ENCODE measurements at places on chromosomes 7 and 10.

GRCh38 chr10:3606309-3606708, 178.7 kb downstream of the KLF6 start:
- DNase-seq: no peak

- no peak for DNase-seq
These were observed 55.3 kb downstream of the PPP1R9A start for GRCh38 chr7:94962661-94963060.

- no peak for DNase-seq
These were observed 357.4 kb downstream of the ABCA13 start for GRCh38 chr7:48528646-48529045.

DNA sequence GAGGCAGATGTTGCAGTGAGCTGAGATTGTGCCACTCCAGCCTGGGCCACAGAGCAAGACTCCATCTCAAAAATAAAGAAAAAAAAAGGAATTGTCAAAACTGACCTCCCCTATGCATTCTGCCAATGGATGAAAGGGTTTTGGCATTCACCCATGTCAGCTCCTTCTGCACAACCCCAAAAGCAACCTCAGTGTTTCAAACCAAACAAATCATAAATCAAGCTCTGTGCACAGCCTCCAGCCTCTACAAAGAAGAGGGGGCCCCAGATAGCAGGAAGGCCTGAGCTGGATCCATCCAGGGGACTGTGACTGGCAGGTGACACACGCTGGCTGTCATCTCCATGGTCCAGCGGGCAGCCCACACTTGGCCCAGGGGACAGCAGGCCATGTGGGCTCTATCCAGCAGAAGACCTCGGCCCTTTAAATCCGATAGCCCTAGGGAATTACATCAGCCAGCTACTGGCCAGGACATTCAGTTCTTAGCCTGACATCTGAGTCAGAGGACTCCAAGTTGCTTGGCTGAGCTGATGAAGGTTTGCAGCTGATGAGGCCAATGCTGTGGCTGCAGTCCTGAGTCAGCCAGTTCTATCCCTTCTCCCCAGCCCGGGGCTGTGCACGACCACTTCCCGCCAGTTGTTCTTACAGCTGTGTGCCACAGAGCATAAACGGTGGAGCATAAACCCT, 52.0 kb upstream of the FIGNL1 start:
- peak; percentile 90 for DNase-seq

- DNase-seq: no peak
These were observed 5.3 kb downstream of the FAM24A start for GRCh38 chr10:122915700-122916099.

DNA sequence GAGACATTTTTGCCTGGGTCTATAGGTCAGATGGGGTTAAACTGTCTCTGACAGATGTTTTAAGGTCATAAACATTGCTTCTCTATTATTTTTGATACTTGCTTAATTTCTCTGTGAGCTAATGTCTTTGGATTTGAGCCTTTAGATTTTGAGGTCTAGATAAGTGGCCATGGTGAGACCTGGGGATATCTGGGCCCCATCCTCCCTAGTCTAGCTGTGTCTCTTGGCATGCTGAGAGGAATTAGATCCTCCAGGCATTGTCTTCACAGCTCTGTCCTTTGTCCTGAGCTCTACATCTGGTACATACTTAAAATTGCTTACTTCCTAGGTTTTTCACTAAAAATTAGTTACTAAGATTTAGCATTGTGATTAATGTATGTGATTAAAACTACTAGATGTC, 265.0 kb upstream of the NPSR1 start:
- DNase-seq: no peak

DNA sequence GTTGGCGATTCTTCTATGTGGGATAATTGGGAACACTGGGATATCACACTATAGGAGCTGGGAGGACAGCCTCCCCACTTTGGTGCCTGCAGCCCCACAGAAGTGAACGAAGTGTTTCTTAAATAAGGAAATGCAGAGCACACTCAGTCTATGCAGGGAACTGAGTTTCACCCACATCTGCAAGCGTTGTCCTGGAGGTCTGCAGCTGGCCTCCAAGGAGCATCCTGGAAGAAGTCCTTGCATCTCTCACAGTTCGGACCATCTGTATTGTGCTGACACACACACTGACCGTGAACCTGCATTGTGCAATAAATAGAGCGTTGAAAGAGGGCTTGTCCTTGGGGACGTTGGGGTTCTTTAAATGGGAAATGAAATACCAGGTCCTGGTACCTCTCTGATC, 25.8 kb downstream of the LAMB4 start:
- no peak for DNase-seq

GRCh38 chr10:5538892-5539651, 14.3 kb downstream of the CALML3 start:
- DNase-seq: no peak

DNA sequence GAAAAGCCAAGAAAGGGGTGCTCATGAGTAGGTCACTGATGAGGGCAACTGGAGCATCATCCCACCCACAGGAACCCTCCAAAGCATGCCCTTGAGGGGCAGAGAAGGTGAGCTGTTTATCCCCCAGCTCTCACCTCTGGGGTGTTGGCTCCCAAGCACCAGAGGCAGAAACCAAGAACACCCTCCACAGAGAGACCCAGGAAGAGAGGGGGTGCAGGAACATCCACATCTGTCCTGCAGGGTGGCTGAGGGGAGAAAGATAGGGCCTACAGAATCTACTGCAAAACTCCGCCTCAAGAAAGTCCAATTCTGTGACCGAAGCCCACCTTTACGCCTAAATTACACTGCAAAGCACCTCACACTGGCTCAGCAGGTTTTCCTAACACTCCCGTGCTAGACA, 40.1 kb downstream of the GPAM start:
- DNase-seq: no peak

- DNase-seq: no peak
These were observed 3.0 kb downstream of the NEUROG3 start for GRCh38 chr10:69570050-69570816.

DNA sequence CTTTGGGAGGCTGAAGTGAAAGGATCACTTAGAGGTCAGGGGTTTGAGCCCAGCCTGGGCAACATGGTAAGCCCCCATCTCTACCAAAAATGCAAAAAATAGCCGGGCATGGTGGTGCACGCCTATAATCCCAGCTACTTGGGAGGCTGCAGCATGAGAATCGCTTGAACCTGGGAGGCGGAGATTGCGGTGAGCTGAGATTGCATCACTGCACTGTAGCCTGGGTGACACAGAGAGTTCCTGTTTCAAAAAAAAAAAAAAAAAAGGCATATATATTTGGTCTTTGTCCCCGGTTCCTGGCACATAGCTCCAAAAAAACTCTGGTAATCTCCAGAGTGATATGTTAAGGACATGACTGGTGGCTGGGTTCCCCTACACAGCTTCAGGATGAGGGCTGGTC, 147.3 kb downstream of the SEC23IP start:
- no peak for DNase-seq

GRCh38 chr7:104779888-104780287, 234.1 kb upstream of the KMT2E start:
- no peak for DNase-seq

DNA sequence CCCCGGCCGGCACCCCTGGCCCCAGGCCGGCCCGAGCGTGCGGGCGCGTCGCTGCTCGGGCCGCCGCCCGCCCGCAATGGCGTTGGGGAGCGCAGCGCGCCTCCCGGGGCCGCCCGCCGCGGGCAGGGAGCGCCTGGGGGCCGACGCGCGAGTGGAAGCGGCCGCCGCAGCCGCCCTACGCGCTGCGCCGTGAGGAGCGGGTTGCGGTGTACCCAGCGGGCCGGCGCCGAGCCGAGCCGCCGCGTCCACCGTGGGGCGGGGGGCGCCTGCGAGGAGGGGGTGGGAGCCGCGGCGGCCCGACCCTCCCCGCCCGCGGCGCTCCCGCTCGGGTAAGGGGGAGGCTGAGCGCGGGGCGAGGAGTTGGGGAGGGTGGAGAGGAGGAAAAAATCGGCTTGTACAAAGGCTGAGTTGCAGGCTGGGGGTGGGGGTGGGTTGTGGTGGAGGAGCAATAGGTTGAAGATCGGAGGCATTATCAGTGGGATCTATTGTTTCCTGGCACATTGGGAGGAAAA, 473 bp downstream of the PPP1R9A start:
- DNase-seq: peak; percentile 23

DNA sequence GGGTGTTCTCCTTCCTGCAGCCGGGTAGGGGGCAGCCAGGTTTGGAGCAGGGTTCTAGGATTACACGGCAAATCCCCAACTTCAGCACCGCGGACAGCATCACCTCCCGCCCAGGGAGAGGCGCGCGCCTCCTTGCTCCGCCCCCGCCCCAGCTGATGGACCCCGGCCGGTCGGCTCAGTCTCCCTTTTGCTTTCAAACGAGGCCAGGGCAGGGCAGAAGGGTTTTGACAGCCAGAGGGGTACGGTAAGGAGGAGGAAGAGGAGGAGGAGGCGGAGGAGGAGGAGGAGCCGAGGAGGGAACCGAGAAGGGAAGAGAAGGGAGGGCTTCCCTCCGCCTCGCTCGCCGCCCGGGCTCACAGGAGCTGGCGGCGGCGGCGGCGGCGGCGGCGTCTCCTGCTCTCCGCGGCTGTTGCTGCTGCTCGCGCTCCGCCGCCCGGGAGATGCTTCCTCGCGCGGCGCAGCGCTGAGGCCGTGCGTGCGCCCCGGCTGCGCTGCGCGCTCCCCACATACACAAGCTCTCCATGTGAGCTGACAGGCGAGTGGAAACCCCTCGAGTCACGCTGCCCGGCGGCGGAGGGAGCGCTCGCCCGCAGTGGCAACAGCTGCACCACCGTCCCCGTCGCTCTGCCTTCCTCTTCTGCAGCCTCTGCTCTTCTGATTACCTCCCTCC, 615 bp upstream of the CNTNAP2 start:
- DNase-seq: peak; percentile 46

DNA sequence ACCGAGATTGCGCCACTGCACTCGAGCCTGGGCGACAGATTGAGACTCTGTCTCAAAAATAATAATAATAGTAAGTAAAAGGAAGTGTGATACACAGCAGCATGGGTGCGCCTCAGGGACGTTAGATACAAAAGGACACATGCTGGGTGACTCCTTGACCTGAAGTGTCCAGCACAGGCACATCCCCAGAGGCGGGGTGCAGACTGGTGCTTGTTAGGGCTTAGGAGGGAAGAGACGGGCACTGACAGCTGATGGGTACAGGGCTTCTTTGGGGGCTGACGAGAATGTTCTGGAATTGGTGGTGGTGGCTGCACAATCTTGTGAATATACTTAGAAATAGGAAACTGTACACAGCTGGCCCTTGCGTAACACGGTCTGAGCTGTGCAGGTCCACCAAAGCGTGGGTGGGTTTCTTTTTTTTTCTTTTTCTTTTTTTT, 61.8 kb upstream of the DNAJB6 start:
- DNase-seq: no peak

DNA sequence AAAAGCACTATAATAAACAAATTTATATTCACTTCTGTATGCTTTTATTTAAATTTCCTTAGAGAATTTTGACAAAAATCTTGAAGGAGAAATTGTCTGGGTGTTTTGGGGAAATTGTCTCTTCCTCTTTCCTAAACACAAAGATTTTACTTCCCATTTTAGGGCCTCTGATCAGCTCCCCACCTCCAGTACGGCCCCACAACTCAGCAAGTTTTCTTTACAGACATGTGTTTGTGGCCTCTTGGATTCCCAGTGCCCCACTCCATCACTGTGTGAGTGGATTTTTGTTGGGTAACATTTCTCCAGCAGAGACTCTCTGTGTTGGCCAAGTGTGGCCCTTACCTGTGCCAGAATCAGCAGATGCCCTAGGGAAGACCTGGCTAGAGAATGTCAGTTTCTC, 182.8 kb upstream of the CDC14C start:
- no peak for DNase-seq

- peak; percentile 20 for DNase-seq
These were observed 22.1 kb upstream of the OPN4 start for GRCh38 chr10:86632009-86632800.

DNA sequence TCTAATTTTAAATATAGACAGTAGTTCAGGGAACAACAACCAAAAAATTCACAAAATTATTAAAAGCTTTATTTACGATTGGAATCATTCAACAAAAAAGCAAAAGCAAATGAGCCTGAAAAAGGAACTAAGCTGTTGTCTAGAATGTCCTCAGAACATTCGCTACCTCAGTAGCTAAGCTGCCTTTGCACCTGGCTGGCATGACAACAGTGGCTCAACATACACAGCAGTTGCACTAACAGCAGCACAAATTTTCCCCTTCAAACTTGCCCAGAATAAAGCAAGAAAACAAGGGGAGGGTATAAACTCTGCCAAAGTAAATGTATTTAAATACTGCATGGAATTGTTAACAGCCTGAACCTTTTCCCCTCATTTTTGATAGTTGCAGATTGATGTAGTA, 70.4 kb upstream of the GRID1 start:
- DNase-seq: no peak

GRCh38 chr10:17076626-17077345, 52.8 kb downstream of the CUBN start:
- no peak for DNase-seq

DNA sequence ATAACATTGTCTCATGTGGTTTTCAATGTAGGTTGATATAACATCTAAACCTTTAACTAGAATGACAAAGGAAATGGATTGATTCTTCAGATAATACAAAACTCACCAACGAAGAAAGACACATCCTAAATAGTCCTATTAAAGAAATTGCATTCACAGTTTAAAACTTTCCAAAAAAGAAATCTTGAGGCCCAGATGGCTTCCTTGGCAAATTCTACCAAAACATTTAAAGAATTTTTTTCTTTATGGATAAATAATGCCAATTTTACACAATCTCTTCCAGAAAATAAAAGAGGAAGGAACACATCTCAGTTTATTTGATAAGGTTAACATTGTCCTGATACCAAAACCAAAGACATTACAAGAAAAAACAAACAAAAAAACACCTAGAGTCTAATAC, 349.5 kb downstream of the CALN1 start:
- DNase-seq: no peak

- DNase-seq: no peak
These were observed 456 bp upstream of the ACHE start for GRCh38 chr7:100895956-100896731.

Measured in fibroblast of lung (primary cell).